ENCODE measurements at places on chromosomes 13 and 19.

- DNase-seq: no peak
Observed at GRCh38 chr19:50465986-50466705, 10.2 kb upstream of the EMC10 start.

DNA sequence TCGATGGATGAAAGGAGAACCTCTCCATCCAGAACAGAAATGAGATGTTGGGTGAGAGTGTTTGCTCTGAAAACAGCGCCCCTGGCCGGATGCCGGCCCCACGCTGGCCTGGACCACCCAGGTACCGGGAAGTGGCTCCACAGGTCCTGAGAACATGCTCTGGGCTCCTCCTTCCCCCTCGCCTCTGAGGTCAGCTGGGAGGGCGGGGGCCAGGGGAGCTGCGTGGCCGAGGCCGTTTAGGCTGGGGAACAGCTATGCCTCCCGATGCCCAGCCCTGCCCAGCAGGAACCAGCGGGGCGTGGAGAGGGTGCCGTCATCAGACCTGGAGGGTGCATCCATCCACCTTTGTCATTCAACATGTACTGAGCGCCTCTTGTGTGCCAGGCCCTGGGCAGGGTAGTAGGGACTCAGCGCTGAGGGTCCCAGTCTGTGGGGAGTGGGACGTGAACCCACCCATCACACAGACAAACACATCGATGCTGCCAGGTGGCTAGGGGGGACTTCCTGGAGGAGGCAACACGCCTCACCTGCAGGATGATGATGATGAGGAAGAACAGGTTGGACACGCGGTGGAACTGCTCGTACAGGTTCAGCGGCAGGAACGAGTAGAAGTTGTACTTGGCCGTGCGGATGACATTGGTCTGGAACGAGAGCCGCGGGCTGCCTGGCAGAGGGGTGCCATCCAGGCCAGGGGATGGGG, 4.2 kb downstream of the ATP8B3 start:
- no peak for DNase-seq

DNA sequence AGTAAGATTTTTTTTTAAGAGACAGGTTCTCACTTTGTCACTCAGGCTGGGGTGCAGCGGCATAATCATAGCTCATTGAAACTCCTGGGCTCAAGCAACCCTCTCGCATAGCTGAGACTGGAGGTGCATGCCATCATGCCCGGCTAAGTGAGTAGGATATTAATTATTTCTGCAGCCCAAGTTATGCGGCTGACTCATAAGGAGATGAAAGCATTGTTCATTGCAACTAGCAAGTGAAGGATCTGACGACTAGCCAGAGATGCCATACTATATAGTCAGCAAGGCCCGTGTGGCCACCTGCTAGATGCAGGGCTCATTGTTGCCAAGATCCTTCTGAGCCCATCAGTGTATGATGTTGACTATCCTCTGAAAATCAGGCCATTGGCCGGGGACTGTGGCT, 45.2 kb downstream of the ABCC4 start:
- peak; percentile 99 for DNase-seq

GRCh38 chr13:26112843-26113242, 61.0 kb upstream of the SHISA2 start:
- peak; percentile 4 for DNase-seq

DNA sequence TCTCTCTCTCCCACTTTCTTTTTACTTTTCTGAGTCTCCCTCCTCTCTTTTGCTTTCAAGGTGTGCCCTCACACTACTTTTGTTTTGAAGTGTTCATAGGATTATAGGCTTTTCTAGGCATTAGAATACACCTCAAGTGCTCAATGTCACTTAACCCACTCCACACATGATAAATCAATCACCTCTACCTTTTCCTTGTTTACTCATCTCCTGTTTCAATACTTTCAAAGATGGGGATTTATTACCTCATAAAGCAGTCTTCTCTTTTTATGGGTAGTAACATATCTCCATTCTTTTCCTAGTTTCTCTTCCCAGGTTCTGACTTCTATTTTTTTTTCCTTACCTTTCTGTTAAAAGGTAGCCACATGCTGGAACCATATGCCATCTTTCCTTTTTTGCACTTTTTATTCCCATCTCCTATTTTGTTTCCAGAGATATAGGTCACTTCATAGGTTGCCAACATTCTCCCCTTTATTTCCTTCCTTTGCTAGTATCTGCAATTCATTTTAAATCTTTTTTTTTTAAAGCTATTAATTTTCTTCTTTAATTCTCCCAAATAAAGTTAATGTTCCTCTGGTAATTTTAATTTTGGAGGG, 137.6 kb upstream of the SLC10A2 start:
- DNase-seq: no peak

DNA sequence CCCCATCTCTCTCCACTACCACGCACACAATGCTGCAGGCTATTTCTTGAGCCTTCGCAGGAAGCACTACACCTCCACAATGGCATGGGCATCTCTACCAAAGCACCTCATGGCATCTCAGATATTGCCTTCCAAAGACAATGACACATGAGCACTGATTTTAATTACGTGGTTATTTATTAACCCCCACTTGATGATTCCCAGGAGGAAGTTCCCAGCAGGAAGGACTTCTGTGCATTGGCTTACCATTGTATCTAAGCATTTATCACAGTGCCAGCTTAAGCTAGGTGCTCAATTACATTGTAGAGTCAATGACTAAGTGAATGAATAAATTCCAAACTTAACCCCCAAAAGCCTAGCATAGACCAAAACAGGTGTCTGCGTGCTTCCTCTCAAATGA, 101.4 kb downstream of the ABCC4 start:
- DNase-seq: no peak

GRCh38 chr19:53157626-53158025, 1.2 kb downstream of the ZNF347 start:
- DNase-seq: peak; percentile 23

- no peak for DNase-seq
Observed at GRCh38 chr19:6063576-6064335, 46.5 kb downstream of the RFX2 start.
